ENCODE measurements at places on chromosomes 12 and 14.

GRCh38 chr12:79934281-79935020 lies 446 bp downstream of the PPP1R12A start:
- peak; percentile 33 for DNase-seq

DNA sequence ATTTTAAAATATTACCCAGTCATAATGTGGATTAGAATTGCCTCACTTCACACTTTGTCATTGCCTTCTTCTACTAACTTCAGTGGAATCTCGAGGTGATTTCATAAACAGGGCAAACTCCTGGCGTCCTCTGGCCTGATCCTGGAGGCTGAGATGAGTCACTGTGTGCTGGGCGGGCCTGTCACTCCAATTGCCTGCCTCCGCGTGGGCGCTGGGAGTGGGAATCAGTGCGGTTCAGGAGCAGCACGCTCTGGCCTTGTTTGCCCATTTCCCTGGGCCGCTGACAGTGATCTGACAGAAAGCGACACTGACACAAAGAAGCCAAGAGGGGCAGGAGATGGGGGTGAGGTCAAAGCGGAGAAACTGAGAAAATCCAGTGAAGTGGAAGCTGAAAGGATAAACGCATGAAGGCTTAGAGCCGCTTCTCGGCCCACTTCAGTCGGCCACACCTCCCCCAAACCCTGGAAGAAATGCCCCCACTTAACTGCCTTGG lies 29.7 kb downstream of the LGR5 start:
- DNase-seq, result no peak

GRCh38 chr14:29937116-29937515 lies 9.5 kb upstream of the PRKD1 start:
- DNase-seq, result no peak

- no peak for DNase-seq
Observed at GRCh38 chr12:94872971-94873733, 130.3 kb downstream of the NDUFA12 start.

DNA sequence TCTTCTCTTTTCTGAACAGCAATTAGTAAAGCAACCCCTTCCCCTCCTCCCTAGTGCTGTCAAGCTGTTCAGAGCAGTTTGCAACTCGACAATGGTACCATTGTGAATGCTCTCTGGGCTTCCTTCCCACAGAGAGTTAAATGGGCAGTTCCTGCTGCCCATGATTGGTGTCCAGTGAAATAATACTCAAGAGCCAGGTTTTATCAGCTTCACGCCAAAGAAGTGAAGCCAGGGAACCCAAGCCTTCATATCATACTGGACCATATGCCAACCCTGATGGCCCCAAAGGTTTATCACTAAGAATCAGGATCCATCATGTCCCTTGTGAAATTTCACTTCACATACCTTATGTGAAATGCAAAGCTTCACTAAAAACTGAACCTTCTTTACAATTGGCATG lies 24.7 kb downstream of the INSM2 start:
- DNase-seq, result no peak

DNA sequence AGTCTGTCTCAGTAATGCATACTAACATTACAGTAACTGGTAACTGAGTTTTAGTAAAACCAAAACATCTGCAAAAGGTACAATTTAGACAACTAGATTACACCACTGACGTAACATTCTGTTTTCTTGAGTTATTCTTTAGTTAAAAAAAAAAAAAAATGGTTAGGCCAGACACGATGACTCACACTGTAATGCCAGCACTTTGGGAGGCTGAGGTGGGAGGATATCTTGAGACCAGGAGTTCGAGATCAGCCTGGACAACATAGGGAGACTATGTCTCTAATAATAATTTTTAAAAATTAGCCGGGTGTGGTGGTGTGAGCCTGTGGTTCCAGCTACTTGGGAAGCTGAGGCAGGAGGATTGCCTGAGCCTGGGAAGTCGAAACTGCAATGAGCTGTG lies 34.1 kb downstream of the AP5M1 start:
- DNase-seq, result no peak

DNA sequence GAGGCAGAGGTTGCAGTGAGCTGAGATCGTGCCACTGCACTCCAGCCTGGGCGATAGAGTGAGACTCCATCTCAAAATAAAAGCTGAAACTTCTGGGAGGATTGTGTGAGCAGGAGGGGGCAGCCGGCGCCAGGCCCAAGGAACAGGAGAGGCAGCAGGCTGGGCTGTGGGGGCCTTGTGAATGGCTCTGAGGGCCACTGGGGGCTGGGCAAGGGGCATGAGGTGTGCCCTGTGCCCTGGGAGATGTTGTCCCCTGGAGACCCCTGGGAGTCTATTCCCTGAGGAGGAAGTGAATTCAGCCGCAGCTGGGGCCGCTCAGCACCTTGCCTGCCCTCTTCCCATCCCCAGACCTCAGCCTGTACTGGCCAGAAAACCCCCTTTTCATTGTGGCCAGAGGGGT lies 4.9 kb downstream of the LBHD2 start:
- DNase-seq, result no peak

DNA sequence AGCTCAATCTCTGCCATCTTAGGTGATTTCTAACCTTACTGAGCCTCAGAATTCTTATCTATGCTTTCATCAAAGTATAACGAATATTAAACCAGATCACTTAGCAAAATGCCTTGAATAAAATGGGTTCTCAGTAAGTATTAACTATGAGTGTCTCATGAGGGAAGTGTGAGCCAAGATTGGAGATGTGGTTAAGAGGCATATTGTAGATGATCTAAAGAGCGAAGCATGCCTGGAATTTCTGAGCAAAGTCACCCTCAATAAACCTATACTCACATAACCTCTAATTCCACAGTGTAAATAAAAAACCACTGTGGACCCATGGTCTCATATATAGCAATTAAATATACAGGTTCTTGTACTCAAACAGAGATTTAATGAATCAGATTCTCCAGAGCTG lies 193.1 kb upstream of the FSCB start:
- no peak for DNase-seq

GRCh38 chr14:70113211-70113610 lies 75.5 kb downstream of the SLC8A3 start:
- no peak for DNase-seq

DNA sequence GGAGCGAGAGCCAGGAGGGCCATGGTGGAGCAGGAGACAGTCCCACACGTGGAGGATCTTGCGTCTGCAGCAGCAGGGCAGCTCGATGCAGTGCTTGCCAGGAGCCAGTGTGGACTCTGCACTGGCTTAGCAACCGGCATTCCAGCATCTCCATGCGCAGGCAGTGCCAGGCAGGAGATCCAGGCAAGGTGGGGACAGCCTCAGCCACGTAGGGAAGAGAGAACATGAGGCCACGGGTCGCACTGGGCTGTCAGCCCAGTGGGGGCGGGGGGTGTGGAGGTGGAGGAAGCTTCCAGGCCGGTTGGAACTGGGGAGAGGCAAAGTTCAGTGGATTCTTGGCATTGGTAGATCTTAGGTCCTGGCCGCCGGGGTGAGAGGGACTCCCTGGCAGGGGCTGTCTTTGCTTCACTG lies 121.0 kb upstream of the EVL start:
- DNase-seq, result no peak

DNA sequence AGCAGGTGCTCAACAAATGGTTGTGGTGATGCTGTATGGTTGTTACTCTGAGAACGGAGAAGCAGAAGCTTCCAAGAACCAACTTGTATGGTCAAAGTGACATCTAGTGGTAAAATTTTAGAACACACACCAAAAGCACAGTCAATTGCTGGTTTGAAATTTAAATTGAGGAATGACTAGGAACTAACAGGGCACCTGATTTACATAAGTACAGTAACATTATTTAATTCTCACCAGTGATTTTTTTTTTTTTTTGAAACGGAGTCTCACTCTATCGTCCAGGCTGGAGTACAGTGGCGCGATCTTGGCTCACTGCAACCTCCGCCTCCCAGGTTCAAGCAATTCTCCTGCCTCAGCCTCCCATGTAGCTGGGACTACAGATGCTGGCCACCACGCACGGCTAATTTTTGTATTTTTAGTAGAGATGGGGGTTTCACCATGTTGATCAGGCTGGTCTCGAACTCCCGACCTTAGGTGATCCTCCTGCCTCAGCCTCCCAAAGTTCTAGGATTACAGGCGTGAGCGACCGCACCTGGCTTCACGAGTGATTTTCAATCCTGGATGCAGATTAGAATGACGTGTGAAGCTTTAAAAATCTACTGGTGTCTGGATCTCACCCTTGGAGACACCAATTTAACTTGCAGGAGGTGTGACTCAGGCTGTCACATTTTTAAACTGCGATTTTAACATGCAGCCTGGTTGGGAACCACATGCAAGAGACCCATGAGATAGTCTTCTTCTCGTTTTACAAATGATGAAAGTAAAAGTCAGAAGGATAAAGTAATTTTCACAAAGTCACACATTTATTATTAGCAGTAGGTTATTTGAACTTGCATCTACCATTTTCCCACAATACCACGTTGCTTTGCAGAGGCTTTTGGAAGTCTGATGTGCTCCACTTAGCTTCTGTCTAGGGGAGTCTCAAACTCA lies 14.1 kb upstream of the NUMB start:
- no peak for DNase-seq

GRCh38 chr14:54003064-54003463 lies 46.4 kb upstream of the BMP4 start:
- no peak for DNase-seq

DNA sequence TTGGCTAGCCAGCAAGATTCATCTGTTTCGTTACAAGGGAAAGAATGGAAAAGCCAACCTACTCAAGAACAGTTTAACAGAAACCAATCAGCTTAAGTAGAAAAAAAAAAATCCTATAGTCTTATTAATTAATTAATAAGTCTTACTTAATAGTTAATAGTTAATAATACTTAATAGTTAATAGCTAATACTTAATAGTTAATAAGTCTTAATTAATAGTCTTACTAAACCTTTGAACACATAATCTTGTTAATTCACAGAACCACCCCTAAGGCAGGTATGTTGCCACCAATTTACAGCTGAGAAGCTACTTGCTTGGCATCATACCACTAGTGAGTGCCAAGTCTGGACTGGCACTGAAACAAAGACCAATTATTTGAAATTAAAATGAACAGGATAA lies 19.9 kb downstream of the MFAP5 start:
- no peak for DNase-seq

DNA sequence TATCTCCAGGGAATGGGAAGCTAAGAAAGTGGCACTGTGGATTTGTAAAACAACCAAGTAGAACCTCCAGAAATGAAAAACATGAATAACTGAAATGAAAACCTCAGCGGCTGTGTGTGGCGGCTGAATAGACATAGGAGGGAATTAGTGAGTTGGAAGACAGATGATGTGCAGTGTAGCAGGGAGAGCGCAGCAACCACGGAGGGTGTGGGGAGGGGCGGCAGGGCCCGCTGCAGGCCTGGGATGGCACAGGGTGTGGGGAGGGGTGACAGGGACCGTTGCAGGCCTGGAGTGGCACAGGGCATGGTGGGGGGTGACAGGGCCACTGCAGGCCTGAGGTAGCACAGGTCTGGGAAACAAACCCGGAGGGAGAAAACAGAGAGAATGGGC lies 51.1 kb downstream of the BEGAIN start:
- DNase-seq, result no peak

DNA sequence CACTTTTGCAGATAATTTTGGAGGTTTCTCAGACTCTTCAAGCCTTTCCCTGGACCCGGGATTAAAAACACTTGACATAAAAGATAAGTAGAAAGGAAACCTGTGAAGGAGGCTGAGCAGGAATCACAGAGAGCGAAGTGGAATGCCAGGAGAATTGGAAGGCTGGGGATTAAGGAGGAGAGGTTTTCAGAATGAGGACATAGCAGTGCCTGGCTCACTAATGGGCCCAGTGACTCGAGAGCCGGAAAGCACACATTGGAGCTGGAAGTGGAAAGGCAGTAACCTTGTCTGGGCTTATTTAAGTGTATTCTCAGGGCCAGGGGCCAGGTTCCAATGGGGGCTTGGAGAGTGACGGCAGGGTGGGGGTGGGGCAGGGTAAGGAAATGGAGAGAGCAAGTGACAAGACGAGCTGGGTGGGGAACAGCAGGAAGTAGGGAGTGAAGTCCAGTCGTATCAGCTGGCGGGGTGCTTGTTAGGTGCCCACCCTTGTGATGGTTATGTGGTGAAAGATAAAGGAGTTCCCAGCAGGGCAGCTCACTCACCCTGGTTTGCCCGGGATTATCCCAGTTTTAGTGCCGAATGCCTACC lies 13.1 kb downstream of the EVL start:
- DNase-seq, result no peak

DNA sequence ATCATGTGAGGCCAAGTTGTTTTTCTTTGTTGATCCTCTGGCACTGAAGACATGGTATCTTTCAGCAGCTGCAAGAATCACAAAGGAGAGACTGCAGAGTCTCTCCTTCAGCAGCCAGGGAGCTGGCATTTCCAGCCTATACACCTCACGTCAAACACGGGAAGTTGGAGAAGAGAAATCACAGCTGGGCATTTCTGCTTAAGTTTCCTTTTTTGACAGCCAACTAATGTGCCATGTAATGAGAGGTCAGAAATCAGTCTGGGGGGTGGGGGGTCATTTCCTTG lies 28.3 kb downstream of the PHLDA1 start:
- no peak for DNase-seq

DNA sequence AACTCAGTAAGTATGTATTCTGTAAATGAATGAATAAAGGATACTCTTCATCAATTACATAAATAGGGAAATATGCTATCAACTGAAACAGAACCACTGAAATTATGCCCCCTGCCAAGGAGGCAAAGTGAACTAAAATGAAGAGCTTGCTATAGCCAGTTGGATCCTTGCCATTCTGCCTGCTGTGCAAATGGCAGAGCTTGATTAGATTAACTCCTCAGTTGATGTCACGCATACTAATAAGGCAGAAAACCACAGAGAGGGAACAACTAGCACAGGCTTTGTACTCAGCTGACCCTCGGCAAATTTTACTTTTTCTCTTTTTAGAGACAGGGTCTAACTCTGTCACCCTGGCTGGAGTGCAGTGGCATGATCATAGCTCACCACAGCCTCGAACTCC lies 36.7 kb upstream of the FERMT2 start:
- DNase-seq, result no peak

DNA sequence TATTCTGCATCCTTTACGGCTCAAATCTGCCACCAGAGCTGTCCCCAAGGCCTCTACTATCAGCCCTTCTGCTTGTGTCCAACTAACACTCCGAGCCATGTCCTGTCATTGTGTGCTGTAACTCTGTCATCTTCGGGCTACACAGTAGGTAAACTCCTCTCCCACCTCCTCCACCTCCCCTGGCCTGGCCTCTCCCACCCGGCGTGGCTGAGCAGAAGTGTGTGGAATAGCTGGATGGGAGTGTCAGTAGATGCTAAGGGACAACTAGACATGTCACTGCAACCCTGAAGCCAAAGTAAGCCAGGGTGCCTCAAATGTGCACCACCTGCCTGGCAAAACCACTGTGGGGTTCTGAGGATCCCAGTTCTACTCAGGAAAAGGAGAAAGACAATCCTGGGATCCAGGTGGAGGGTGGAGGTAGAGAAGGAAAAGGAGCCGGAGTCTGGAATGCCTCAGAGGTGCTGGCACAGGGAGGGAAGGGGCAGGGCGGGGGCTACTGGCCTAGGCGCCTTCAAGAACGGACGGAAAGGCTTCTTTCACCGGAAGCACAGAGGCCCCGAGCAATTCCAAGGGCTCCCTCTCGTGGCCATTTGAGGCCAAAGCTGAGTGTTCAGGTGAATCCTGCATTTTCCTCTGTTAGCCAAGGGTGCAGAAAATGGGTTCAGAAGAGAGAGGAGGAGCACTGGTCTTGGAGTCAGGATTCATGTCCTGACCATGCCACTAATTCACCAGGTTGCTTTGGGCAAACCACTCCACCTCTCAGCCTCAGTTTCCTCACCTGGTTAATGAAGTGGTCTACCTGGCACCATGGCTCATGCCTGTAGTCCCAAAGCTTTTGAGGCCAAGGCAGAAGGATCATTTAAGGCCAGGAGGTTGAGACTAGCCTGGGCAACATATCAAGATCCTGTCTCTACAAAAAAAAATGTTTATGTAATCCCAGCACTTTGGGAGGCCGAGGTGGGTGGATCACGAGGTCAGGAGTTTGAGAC lies 20.5 kb upstream of the FAM181A start:
- peak; percentile 5 for DNase-seq

GRCh38 chr14:51018521-51018920 lies 74.2 kb upstream of the PYGL start:
- DNase-seq, result no peak
